Astrocyte (in vitro differentiated cells and primary cell): ENCODE measurements at places on chromosomes 1 and 21.

GRCh38 chr1:235625831-235626230, 23.8 kb downstream of the GNG4 start:
- H3K27me3 ChIP-seq, result no peaks in the 10 kb centered on the region
- H3K36me3 ChIP-seq, result no peaks in the 10 kb centered on the region
- no peak overlapping the region for H3K4me3 ChIP-seq
- DNase-seq, result no peak
- peaks cover 6% of the 10 kb centered on the region for H3K4me1 ChIP-seq

DNA sequence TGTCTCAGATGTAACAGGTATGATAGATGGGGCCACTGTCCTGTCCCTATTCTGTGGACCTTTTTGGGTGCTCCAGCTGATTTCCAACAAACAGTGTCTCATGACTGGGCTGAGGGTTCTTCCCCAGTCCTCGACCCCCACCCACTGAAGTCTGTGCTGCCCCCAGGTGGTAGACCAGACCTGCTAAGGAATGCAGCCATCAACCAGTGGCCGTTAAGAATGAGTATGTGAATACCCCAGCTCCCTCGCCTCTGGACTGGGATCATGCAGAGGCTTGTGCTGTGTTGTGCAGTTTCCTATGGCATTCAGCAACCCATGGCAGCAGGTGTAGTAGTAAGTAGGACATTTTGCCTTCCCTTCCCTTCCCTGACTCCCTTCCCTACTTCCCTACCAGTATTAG, 183.1 kb upstream of the KAZN start:
- DNase-seq, result no peak
- H3K4me1 ChIP-seq, result peaks cover 4% of the 10 kb centered on the region
- no peaks in the 10 kb centered on the region for H3K36me3 ChIP-seq
- no peaks in the 10 kb centered on the region for H3K27me3 ChIP-seq
- H3K27ac ChIP-seq, result no peak overlapping the region

GRCh38 chr1:35707601-35708440, 10.9 kb downstream of the C1orf216 start:
- no peaks in the 10 kb centered on the region for H3K4me1 ChIP-seq
- peaks cover 21% of the 10 kb centered on the region for H3K27me3 ChIP-seq
- no peak overlapping the region for H3K27ac ChIP-seq
- peak overlapping the region; percentile 28 for H3K4me3 ChIP-seq
- DNase-seq, result no peak

DNA sequence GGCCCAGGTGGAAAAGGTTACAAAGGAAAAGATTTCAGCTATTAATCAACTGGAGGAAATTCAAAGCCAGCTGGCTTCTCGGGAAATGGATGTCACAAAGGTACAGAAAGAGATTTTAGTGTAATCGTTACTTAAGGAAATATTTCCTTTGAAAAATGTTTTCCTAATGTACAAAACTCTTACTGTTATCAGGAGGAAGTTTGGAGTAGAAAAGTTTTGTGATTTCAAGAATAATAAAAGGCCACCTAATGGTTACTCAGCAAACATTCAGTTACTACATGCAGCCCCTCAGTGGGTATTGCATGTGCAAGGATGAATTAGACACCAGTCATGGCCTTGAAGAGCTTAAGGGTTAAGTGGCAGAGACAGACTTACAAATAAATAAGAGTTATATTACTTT, 85.2 kb downstream of the SDCCAG8 start:
- H3K4me1 ChIP-seq, result no peaks in the 10 kb centered on the region
- H3K27ac ChIP-seq, result no peak overlapping the region
- H3K36me3 ChIP-seq, result peaks cover 7% of the 10 kb centered on the region
- no peaks in the 10 kb centered on the region for H3K27me3 ChIP-seq

GRCh38 chr1:49416758-49417157, 607.0 kb downstream of the AGBL4 start:
- no peak overlapping the region for H3K4me3 ChIP-seq
- no peak for DNase-seq
- no peaks in the 10 kb centered on the region for H3K36me3 ChIP-seq
- no peaks in the 10 kb centered on the region for H3K4me1 ChIP-seq
- no peaks in the 10 kb centered on the region for H3K27me3 ChIP-seq

DNA sequence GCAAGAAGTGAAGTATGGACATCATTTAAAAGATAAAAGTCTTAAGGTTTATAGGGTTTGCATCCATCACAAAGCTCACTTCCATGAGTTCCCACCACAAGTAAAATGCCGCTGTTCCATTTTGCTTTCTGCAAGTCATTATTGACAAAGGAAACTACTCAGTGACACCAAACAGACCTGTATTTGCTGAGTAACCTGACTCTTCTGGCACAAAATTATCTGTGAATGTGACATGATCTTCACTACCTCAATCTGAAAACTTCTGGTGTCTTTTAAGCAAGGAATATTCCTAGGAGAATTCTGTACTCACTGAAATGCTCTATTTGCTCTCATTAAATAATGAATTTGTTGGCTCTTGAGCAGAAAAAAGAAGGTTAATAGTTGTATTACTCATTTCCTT, 1077.4 kb upstream of the ADGRL4 start:
- no peak overlapping the region for H3K4me3 ChIP-seq
- H3K36me3 ChIP-seq, result no peaks in the 10 kb centered on the region
- H3K27ac ChIP-seq, result no peak overlapping the region
- H3K27me3 ChIP-seq, result no peaks in the 10 kb centered on the region
- DNase-seq, result no peak
- no peaks in the 10 kb centered on the region for H3K4me1 ChIP-seq
